Germinal center (tissue), 1 donor: ENCODE measurements at places on chromosomes 2 and 18.

DNA sequence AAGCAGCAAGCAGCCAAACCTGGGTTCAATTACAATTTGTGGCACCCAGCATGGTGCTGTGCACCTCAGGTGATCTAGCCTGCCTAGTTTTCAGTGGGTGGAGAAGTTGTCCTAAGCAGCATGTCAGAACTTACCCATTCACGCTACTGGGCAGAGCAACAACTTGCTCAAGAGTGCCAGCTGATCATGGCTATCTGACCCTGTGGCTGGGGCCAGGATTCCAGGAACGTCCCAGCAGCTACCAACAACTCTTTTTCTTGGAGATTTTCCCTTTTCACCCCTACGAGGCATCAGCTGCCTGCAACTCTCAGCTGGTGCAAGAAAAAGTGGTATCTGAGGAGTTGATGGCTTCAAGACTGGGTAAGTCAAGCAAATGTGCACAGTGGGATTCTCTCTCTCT is 83.5 kb downstream of the SH3YL1 start:
- DNase-seq = no peak

- no peak for DNase-seq
Observed at GRCh38 chr2:224416656-224417360, 14.9 kb upstream of the FAM124B start.

- DNase-seq = no peak
Observed at GRCh38 chr2:48339451-48339850, 190.5 kb upstream of the STON1 start.

DNA sequence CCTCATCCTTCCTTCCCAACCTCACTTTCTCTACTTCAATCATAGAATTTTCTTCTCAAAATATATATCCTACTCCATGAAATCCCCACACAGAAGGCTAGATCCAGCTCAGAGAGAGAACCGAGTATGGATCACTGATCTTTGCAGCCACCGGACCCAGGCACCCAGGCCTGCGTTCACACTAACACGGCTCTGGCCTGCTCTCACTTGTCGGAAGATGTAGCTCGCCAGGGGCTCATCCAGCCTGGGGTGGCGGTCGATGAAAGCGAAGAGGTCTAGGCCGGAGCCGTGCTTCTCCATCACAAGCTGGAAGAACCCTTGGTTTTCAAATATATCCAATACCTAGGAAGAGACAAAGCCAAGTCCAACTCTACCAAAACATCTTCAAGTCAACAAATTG is 12.7 kb upstream of the MTERF4 start:
- DNase-seq = no peak

GRCh38 chr2:44271296-44271695 is 4.0 kb upstream of the SLC3A1 start:
- no peak for DNase-seq

- DNase-seq = no peak
Observed at GRCh38 chr2:218128781-218129457, 3.1 kb downstream of the CXCR2 start.

GRCh38 chr2:36369163-36369562 is 13.6 kb downstream of the CRIM1 start:
- no peak for DNase-seq

DNA sequence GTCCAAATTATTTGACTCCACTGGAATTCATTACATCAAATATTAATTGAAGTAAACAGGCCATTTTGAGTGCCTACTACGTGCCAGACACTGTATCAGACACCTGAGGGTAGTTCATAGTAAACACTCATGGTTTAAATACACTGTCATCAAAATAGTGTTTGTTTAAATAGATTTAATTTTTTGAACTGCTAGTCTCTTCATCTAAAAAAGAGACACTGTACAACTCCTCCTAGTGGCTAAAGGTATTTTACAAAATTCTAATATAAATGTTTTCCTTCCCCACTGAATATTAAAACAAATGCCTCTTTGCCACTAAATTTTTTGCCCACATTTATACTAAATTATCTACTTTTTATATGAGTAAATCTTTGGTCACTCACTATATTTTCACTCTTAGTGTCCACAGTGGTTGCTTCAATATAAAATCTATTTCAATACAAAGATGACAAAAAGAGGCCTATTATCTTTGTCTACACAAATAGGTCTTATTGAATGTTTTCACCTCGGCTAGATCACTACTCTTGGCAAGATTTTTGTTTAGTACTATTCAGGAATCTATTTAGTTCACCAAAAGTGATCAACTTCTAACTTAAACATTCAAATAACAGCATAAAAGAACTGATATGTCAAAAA is 122.1 kb downstream of the TMEM247 start:
- peak; percentile 18 for DNase-seq

DNA sequence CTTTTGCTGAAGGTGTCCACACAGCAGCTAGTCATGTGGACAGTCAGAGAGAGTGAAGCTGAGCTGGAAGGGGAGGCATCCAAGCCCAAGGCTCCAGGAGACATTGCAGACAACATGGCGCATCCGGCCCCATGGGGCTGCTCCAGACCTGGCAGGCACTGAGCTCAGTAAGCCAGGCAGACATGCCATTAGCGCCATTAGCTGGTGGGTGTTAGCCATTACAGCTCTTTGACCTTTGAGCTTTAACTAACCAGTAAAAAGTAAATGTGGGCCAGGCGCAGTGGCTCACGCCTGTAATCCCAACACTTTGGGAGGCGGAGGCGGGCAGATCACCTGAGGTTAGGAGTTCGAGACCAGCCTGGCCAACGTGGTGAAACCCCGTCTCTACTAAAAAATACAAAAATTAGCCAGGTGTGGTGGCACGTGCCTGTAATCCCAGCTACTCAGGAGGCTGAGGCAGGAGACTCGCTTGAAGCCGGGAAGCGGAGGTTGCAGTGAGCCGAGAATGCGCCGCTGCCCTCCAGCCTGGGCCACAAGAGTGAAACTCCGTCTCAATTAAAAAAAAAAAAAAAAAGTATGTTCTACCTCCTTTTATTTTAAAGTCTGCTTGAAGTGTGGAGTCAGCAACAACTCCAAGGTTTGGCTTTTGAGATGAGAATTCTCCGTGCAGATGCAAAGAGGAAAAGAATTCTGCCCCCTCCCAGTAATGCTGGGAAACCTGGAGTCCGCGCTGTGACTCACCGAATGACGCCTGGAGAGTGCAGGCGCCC is 69.4 kb downstream of the TWSG1 start:
- no peak for DNase-seq

DNA sequence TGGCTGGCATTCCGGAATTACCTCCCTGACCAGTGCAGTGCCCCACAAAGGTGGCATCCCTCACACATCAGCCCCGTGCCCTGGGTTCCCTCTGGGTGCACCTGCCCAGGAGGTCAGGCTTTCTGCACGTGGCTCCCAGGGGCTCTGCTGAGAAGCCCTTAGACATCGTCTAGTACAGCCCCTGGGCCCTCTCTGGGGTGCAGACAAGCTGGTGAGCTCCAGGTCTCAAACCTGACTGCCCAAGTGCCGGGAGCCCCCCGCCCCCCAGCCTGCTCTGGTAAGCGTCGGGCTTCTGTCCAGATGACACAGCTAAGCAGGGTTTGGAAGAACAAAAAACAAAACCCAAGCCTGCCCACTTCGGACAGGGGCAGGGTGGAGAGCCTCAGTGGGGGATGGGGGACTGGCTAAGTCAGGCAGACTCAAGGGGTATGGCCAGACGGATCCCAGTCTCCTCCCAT is 20.2 kb downstream of the TWIST2 start:
- DNase-seq = no peak

DNA sequence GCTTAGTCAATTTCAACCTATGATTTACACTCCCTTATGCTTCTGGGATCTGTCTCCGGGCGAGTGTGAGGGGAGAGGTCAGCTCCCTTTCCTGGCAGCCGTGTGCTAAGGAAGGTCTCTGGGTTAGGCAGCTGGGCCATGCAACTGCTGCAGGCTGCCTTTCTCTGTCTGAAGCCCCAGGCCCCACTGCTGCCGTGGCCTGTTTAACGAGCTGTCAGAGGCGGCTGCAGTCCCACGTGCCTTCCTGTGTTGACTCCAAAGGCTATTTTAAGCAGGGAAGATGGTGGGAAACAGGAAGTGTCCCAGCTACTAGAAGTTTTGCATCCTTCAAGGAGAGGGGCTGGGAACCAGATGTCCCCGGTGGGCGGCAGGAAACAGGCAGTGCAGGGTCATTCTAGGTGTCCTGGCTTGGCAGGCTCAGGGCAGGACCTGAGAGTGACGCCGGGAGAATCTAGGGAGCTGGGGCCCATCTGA is 186.4 kb downstream of the TNS1 start:
- no peak for DNase-seq

DNA sequence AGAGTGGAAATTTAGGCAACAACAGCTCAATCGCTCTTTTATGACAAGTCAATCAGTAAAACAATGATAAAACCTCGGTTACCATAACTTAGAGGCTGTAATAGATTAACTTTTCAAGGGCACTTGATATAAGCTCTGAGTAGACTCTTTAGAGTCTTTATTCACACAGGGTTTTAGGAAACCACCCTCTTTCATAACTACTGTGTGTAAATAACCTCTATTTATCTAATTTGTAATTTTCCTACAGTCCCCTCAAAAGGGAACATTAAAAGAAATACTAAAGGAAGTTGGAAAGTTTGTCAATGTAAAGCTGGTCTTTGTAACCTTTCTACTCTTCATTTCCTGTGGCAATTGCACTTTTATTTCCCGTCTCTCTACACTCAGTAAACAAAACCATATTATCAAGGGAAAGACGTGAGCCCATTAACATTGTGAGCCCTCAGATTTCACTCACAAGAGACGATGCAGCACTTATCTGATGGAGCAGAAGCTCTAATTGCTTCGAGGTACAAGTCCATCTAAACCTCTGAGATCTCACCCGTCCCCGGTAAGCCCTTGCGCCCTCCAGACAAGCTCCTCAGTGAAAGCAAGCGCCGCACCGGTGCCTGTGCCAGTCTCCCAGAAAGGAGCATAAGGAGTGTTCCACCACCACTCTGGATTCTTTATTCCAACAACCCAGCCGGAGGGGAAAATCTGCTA is 1.1 kb upstream of the HOXD1 start:
- DNase-seq = no peak

DNA sequence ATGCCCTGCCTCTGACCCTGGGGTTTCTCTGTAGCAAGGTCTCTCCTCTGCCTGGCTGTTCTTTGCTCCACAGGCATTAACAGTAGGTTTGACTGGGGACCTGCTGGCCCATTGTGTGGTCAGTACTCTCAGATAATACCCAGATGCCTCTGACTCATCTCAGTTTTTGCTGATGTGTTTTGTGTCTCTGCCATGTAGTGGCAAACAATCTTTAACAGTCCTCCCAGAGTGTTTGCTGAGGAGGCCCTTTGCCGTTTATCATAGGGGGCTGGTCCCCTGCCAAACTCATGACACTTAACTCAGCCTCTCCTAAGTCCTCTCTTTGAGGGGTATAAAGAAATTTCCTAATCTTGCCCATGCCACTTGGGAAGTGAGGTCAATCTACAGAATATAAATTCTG is 793.7 kb upstream of the FANCL start:
- no peak for DNase-seq

DNA sequence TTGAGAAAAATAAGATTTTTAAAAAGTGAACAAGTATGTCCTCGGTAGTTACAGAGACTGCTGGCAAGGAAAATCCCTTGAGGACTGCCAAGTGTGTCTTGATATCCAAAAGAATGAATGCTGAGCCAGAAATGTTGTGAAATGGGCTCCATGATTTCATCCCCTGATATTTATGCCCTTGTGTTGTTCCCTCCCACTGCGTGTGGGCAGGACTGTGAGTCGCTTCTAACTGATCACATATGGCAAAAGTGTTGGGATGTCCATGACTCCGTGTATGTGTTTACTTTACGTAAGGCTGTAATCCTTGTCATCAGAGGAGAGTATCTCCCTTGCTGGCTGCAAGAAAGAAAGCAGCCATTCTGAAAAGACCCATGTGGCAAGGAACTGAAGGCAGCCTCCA is 285.1 kb downstream of the SS18 start:
- DNase-seq = no peak

DNA sequence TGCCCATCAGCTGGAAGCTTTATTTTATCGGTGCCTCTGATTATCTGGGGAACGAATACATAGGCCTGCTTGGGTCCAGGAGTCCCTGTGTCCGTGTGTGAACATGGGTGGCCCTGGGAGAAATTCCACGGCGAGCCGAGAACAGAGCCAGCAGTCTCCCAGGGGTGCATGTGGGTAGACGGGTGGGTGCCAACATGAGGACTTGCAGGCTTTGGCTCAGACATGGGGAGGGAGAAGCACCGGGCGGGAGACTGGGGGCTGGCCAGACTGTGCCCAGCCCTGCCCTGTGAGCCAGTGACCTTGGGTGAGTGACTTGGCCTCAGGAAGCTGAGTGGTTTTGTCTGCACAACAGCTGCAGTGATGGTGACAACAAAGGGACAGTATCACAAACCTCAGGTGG is 44.2 kb upstream of the SALL3 start:
- DNase-seq = no peak

- no peak for DNase-seq
Observed at GRCh38 chr2:163252199-163252598, 413.6 kb upstream of the KCNH7 start.

DNA sequence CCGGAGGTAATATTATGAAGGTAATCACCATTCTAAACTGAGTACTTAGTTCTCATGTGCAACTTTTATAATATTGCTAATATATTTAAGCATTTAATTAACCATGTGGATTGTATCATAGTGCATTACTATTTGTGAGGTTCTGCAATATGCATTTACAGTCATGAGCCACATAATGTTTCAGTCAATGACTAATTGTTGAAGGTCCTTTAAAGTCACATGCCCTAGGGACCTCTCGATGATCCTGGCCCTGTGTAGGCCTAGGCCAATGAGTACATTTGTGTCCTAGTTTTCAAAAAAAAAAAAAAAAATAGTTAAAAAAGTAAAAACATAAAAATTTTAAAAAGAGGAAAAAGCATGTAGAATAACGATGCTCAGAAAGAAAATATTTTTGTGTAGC is 298.0 kb downstream of the DSEL start:
- no peak for DNase-seq

GRCh38 chr18:61955644-61956043 is 62.8 kb upstream of the RNF152 start:
- no peak for DNase-seq

DNA sequence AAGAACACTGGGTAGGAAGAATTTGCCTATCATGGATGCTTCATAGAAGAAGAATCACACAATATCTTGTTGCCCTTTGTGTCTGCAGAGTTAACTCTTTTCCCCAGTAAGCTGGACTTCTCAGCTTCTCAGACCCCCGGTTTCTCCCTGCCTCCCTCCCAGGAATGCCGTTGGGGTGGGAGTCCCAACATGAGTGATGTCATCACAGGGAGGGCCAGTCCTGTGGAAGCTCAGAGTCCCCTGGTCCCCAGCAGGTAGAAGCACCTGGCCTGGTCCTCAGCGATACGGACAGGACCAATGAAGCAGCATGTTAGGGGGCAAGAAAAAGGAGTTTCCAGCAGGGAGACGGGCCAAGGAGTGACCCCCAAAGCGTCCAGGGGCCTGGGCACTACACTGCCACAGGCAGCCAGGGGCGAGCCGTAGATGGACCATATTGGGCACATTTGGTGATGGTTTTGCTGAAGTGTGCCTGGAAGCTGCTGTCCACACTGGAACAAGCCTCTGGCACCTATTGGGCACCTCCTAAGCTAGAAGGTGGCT is 235.9 kb upstream of the SMAD2 start:
- DNase-seq = no peak

GRCh38 chr2:127174136-127174535 is 46.0 kb downstream of the CYP27C1 start:
- DNase-seq = peak; percentile 40

GRCh38 chr2:2879781-2880180 is 497.8 kb downstream of the EIPR1 start:
- DNase-seq = peak; percentile 9
